ENCODE measurements at places on chromosomes 4 and X.

- no peak for DNase-seq
Measured at GRCh38 chr4:186351668-186352194, 85.7 kb downstream of the F11 start.

- no peak for DNase-seq
Measured at GRCh38 chrX:87236830-87237440, 280.7 kb upstream of the KLHL4 start.

DNA sequence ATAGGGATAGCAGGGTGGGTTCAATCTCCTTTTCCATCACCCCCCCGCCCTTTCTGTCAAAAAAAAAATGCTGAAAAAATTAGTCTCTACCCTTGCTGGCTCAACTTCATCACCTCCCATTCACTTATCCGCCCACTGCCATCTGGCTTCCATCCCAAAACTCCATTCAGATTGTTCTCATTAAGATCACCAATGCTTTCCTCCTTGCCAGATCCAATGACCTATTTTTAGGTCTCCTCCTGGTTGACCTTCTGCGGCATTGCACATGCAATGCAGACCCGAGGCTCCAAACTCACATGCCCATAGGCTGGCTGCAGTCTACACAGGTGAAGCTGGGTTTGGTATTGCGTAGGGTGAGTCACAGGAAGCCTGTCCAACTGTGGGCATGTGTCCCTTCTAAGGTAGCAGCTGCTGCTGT, 21.1 kb upstream of the STIM2 start:
- no peak for DNase-seq

- DNase-seq: no peak
Measured at GRCh38 chrX:144335402-144335801, 451.5 kb downstream of the UBE2NL start.

GRCh38 chr4:152279234-152279566, 256.7 kb downstream of the FBXW7 start:
- DNase-seq: no peak

DNA sequence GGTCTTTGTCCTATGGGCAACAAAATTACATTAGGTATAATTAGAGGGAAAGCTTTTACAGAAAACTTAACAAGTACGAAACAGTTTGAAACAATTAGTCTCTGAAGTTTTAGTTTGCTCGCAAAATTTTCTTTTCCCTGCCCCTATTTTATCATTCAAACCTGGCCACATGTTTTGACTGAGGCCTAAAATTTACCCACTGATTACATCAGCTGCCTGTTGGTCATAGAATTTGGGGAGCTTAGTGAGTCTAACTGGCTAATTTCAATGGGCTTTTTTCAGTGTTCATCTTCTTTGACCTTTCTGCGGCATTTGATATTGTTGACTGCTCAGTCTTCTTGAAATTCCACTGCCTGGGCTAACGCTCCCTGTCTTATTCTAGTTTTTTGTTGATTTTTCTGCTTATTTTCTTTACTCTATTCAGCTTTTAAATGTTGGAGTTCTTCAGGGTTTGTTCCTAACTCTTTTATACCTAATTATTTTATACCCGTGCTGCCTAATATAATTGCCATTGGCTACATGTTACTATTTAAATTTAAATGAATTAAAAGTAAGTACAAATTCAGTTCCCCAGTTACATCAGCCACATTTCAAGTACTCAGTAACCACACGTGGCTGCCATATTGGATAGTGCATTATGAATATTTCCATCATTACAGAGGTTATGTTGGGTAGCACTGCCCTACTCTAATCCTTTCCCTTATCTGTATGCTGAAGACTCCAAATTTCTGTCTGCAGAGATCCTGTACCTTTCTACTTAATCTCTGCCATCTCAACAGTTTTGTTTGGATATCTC, 87.5 kb downstream of the SNX25 start:
- DNase-seq: no peak

DNA sequence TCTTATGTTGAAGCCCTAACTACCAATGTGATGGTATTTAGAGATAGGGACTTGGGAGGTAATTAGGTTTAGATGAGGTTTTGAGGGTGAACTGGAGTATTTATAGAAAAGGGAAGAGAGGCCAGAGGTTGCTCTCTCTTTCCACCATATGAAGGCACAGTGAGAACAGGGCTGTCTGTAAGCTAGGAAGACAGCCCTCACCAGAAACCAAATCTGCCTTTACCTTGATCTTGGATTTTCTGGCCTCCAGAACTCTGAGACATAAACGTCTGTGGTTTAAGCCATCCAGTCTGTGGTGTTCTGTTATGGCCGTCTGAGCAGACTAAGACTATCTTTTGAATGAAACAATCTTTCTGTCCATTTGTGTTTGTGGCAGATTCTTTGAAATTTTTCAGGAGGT, 223.7 kb downstream of the PDHA2 start:
- DNase-seq: no peak

DNA sequence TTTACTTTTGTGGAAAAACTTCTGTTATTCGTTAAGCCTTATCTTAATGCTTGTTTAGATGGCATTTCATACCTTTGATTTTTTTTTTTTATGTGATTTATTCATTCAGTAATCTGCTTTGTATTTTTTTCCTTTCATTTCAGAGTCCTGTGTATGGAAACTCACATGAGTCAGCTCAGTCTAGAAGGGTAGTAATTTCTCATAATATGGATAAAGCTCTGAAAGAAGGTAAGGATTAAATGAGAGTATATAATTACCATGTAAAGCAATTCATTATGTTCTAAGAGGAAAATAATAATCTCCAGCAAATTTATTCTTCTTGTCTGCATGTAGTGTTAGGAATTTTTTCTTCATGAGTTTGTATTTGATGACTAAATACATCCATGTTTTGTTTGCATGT, 37.8 kb downstream of the SNX25 start:
- DNase-seq: no peak

DNA sequence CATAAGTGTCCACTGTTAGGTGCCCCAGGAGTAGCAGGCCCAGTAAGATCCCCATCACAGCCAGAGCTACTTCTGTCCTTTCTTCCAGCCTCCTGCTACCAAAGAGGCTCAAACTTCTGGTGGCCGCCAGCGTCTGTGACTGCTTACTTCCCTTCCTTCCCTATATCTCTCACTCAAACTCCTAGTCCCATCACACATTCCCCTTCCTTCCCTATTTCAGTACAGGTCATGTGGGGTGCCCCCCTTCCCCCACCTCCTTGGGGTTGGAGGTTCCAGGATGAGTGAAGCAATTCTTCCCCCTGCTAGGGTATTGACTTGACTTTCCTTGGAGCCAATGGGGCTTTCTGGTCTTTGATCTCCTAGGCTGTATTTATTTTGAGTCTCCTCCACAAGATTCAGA, at the start of gene VSIG4:
VSIG4 (minus strand) TSS at position 137 of the 400 bp plus-strand sequence; CDS start at position 55, 82 bp downstream.
- DNase-seq: no peak

- DNase-seq: no peak
Measured at GRCh38 chr4:53562409-53562808, 28.9 kb downstream of the LNX1 start.

- DNase-seq: no peak
Measured at GRCh38 chr4:41145571-41146078, 68.7 kb downstream of the APBB2 start.

DNA sequence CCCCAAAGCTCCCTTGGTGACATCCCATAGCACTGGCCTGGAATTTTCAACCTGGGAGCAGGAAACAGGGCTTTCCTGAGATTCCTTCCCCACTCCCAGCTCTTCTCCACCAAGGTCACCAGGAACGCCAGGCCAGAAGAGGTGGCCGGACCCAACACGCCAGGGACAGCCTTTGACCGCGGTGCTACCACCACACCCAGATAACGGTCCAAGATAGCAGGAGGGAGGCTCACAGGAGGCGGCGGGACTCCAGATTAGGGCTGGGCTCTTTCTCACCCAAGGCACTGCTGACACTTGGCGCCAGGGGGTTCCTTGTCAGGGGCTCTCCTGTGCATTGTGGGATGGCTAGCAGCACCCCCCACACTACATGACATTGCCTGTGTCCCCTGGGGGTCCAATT, 22.9 kb downstream of the ZFYVE28 start:
- no peak for DNase-seq

- no peak for DNase-seq
Measured at GRCh38 chrX:148135738-148136137, 154.6 kb downstream of the FMR1NB start.

GRCh38 chrX:51899741-51900140, 6.3 kb downstream of the MAGED1 start:
- DNase-seq: no peak

GRCh38 chr4:89284828-89285227, 22.8 kb downstream of the GPRIN3 start:
- DNase-seq: no peak

- DNase-seq: no peak
Measured at GRCh38 chr4:67104145-67104544, 441.2 kb downstream of the CENPC start.

DNA sequence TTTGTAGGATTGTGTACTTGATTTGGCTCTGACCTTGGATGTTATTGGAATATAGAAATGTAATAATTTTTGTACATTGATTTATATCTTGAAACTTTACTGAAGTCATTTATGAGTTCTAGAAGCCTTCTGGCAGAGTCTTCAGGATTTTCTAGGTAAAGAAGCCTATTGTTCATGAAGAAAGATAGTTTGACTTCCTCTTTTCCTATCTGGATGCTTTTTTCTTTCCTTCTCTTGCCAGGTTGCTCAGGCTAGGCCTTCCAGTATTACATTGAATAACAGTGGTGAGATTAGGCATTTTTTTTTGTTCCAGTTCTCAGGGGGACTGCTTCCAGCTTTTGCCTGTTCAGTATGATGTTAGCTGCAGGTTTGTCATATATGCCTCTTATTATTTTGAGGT, 191.1 kb downstream of the NAA11 start:
- DNase-seq: no peak

- DNase-seq: no peak
Measured at GRCh38 chrX:631802-632365, 1.3 kb downstream of the SHOX start.

DNA sequence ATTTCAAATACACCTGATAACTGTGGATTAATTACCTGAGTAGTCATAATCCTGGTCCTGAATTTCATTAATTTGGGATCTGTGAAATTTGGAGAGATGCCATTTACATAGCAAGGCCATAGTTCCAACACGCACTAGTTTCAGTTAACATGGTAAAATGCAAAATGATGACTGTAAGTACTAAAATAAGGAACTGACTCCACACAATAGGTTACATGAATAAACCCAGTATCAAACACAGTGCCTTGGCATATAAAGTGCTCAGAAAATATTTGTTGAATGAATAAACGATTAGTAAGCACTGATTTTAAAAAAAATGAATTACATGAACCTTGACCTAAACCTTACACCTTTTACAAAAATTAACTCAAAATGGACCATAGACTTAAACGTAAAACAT, 9.0 kb downstream of the FBXO8 start:
- DNase-seq: no peak

GRCh38 chr4:19051831-19052230, 1030.3 kb upstream of the LCORL start:
- no peak for DNase-seq

GRCh38 chr4:188466001-188466400, 326.8 kb downstream of the TRIML1 start:
- no peak for DNase-seq

Measured in neural crest cell (in vitro differentiated cells).